CD4-positive, alpha-beta T cell treated with Interleukin-12 subunit alpha and Interleukin-12 subunit beta, for 1 hour (primary cell): ENCODE measurements at places on chromosomes 6 and 20.
A peak's percentile ranks its signal among the peaks of the same experiment; 100 is the strongest.

- no peak for DNase-seq
Measured at GRCh38 chr6:169189686-169190085, 64.0 kb downstream of the THBS2 start.

- no peak for DNase-seq
Measured at GRCh38 chr6:35176301-35177024, 35.3 kb upstream of the TCP11 start.

DNA sequence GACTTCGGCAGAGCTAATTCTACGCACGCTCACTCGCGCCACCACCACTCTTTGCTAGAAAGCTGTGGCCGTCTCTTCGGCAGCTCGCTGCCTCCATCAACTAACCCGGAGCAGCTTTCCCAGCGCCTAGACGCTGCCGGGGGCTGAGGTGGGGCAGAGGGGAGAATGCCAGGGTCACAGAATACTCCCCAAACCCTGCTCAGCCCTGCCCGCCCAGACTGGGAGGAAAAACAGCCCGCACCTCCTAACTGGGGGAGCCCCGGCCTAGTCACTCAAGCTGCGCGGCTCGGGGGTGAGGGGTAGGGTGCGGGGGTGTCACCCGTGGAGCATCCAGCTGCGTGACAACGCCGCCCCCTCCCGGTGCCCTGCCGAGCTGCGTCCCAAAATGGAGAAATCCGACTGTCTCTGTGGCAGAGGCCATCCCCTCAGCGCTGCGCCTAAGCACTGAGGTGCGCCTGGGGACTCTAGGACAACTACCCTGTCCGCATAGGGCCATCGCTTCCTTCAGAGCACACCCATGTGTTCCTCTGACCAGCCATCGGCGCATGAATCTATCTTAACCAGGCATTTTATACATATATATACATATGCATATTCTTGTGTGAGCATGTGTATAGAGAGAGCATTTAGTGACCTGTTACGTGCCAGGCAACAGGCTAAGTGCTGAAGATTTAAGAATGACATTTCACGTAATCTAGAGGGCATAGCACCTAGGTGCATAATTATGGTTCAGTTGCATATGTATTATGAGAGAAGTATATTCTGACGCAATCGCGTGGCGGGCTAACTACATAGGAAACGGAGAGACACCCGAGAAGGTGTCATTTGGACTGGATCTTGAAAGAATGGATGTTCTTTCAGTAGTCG is 1.5 kb upstream of the TENT5A start:
- DNase-seq, result peak; percentile 85

DNA sequence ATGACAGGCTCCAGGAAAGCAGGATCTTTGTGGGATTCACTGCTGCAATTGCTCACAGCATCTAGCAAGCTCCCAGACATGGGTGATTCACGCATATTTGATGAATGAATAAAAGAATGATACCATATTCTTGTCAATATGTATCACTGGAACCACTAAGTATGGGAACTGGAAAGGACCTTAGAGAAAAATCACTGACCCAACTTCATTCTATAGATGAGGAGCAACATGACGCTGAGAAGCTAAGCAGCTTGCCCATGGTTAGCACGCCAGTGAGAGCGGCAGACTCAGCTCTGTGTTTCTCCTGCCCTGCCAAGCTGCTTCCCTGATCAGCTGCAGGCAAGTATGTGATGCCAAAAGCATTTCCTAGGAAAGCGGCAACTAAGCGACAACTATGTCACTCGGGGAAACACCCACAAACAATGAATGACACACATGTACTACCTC is 66.8 kb downstream of the PPP1R3G start:
- no peak for DNase-seq

DNA sequence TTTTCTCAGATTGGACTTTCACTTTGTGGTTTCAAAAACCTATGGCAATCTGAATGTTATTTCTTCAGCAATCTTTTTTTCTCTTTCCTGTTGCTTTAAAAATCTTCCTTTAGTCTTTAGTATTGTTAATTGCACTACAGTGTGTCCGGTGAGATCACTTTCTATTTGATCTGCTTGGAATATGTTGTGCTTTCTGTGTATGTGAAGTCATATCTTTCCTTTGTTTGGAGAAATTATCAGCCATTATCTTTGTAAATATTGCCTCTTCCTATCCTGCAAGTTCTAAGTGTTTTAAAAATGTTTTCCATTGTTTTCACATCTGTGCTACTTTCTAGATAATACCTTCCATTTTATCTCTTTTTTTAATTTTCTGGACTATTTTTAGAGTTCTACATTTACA is 171.4 kb upstream of the PRSS16 start:
- DNase-seq, result no peak

- no peak for DNase-seq
Measured at GRCh38 chr6:105511639-105512038, 108.8 kb upstream of the PREP start.
